ENCODE measurements at places on chromosomes 6 and 20.

DNA sequence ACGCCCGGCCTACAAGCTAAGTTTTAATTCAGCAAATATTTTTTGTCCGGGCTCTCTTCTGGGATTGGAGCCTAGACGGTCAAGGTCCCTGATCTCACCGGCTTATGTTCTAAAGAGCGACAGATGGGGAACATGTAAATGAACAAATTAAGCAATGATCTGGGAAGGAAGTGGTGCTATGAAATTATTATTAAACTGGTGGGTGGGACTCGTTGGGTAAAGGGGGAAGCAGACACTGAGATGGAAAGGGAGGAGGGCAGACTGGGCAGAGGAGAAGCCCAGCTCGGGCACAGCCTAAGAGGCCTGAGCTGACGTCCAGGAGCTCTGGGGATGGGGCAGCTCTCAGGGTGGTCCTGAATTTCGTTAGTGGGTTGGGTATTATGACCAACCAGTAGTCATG is 81.8 kb upstream of the AGPAT4 start:
- DNase-seq: no peak

- DNase-seq: no peak
Observed at GRCh38 chr6:46505693-46506512, 14.7 kb upstream of the RCAN2 start.

GRCh38 chr20:4131911-4132310 is 116.6 kb upstream of the RNF24 start:
- no peak for DNase-seq

GRCh38 chr6:11370191-11371018 is 137.9 kb upstream of the NEDD9 start:
- no peak for DNase-seq
